Activated CD8-positive, alpha-beta T cell treated with anti-CD3 and anti-CD28 coated beads, Interleukin-2, amount 10 ng/mL, durations not matched to agents 7 days and 5 days (primary cell): ENCODE measurements at places on chromosomes 3 and 15. TPM values are rescaled to one million over a fixed set of nuclear protein-coding genes. Genes with fewer than 3 reads are reported as not detected.

The DIS3L gene
- total RNA-seq = 24.3 TPM

DNA sequence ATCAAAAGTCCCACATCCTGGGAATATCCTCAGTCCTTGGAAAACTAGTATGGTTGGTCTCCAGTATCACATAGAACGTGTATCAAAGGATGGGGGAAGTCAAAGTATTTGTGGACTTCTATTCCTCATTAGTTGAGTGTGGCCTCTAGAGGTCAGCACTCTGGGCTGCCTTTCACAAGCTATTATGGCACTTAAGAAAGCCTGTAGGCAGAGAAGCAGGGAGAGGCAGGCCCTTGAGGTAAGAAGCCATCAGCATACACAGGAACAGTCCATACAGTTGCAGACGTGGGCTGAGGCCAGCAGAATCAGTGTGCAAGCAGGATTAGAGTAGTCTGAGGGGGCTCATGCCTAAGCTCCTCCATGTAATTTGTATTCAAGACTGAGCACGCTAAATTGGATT lies 341.7 kb downstream of the CLSTN2 start:
- no peak for DNase-seq

GRCh38 chr3:190008432-190008831 lies 112.3 kb downstream of the P3H2 start:
- DNase-seq = no peak

The DUOX1 gene
- total RNA-seq = not detected

DNA sequence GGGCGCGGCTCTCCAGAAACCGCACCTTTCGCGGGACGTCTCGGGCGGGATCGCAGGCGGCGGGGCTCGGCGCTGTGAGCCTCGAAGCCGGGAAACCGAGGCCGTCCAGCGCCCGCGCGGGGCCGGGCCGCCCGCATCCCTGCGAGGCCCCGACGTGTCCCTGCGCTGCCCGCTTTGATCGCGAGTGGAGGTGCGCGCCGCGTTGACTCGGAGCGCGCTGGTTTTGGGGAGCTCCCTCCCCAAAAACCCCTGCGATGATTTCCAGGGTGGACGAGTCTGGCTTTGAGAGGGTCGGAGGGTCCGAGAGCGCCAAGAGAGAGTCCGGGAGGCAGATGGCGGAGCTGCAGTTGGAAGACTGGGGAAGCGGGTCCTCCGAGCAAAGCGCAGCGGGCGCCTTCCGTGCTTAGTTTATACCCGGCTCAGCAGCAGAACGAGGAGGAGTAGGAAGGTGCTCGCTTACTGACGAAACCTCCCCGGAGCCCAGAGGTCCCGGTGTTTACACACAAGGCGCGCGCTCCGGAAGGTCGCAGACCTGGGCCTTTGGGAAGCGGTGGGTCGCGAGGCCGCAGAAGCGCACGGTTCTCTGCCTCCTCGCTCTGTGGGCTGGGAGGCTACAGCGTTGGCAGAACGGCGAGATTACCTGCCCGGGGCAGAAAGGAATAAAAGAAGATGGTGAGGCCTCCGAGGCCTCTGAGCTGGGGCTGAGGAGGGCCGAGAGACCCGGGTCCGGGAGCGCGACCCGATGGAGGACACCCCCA lies 687 bp downstream of the ALDH1A3 start:
- no peak for DNase-seq

DNA sequence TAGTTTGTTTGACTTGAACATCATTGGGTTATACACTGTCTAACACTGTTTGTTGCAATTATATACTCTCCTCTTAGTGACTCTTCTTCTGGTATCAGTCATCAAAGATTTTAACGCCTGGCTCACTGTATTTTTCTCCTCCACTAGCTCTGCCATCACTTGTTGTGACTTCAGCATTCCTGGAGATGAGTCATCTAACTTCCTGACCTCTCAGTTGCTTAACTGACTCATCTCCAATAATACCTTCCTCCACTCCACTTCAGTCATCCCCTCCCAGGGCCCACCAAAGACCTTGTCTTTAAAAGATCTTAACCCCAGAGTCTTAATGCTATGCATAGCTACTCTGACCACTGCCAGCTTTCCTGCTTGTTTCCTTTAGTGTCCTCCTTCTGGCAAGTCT lies 28.6 kb upstream of the CLSTN2 start:
- DNase-seq = no peak

- DNase-seq = no peak
Measured at GRCh38 chr3:62562596-62562995, 189.2 kb upstream of the FEZF2 start.

- no peak for DNase-seq
Measured at GRCh38 chr15:99187936-99188335, 61.4 kb downstream of the TTC23 start.
